ENCODE measurements at places on chromosomes 16 and 17. TPM values are rescaled to one million over a fixed set of nuclear protein-coding genes. Genes with fewer than 3 reads are reported as not detected.

GRCh38 chr17:19449656-19450055 lies 38.6 kb downstream of the RNF112 start:
- no peak for DNase-seq
- H3K27me3 ChIP-seq: no peaks in the 10 kb centered on the region
- H3K36me3 ChIP-seq: no peaks in the 10 kb centered on the region
- H3K4me1 ChIP-seq: peaks cover 8% of the 10 kb centered on the region

HYDIN gene
- total RNA-seq: not detected

GRCh38 chr17:29977836-29978235 lies 36.4 kb downstream of the EFCAB5 start:
- no peaks in the 10 kb centered on the region for H3K27me3 ChIP-seq
- no peak overlapping the region for H3K27ac ChIP-seq
- no peaks in the 10 kb centered on the region for H3K4me1 ChIP-seq
- H3K36me3 ChIP-seq: no peaks in the 10 kb centered on the region

HBQ1 gene
- not detected for total RNA-seq

DNA sequence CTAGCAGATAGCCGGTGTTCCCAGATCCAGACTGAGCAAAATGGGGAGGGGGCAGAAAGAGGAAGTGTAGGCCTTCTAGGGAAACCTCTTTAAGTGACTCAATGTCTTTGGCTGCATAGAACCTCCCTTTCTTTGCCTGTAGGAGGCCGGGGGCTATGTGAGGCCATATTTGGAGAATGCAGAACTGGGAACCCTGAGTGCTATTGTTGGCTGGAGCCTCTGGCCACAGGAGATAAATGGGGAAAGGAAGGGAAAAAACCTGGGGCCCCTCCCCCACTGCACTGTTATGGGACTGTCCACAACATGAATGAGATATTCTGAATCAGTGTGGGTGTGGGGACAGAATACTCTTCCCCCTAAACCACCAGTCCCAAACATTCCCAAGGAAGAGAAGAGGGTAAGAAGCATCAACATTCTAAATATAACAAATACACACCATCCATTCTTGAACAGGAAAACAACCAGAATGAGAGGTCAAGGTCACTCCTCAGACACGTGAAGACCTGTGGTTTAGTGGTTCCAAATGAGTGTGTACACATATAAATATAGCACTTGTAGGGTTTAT lies 2.4 kb downstream of the VPS25 start:
- H3K4me3 ChIP-seq: no peak overlapping the region
- no peak for DNase-seq
- H3K36me3 ChIP-seq: peaks cover 10% of the 10 kb centered on the region
- peaks cover 12% of the 10 kb centered on the region for H3K4me1 ChIP-seq
- H3K27me3 ChIP-seq: no peaks in the 10 kb centered on the region

DNA sequence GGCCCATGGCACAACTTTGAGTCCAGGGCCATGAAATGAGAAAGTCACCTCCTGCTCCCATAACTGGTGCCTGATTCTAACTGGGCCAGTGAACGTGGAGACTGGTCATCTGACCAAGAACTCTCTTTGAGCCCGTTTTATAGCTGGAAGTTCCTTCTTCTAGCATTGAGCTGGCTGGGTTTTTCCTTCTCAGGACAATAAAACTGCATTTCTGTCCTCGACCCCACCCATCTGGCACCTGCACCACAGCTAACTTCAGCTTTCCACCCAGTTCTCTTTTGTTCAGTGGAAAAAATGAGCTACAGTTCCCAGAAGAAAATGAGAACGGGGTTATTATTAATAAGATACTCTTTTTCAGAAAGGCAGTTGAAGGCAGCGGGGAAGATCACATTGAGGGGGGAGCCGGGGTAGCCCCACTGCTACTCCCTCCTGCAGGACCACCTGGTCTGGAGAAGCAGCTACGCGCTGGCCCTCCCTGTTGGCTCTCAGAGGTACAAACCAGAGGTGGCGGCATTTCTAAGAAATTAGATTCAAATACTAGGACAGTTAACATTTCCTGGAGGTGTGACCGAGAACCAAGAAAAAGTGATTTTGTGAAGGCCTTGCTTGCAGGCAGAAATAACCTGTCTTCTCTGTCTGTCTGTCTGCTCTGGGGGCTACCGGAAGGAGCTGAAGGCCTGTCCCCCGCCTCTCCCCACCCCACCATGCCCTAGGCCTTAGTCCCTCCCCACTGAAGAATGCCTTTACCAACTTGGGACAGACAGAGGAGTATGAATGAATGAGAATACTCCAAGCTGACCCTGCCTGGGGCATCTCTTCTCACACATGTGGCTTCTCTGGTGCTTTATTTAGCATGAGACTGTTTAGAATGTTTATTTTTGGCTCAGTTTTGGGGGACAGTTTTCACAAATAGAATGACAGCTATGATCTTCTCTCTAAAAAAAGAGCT lies 123.9 kb downstream of the XYLT1 start:
- H3K27ac ChIP-seq: no peak overlapping the region
- no peaks in the 10 kb centered on the region for H3K27me3 ChIP-seq
- DNase-seq: no peak
- H3K4me1 ChIP-seq: no peaks in the 10 kb centered on the region

DNA sequence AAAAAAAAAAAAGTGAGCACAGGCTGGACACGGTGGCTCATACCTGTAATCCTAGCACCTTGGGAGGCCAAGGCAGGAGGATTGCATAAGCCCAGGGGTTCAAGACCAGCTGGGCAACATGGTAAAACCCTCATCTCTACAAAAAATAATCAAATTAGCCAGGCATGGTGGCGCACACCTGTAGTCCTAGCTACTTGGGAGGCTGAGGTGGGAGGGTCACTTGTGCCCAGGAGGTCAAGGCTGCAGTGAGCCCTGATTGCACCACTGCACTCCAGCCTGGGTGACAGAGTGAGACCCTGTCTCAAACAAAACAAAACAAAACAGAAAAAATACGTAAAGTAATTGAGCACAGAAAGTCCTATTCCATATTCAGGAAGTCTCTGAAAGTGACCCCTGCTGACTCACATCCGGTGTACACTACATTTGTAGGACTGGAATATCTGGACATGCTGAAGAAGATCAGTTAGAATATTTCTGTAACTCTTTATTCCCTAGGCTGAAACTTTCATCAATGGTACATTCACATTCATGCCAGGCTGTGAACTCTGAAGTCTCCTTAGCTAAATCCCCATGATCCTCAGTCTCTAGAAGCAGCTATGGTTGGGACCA lies 66.0 kb upstream of the HAS3 start:
- no peak for DNase-seq
- H3K27ac ChIP-seq: peak overlapping the region; percentile 53
- peaks cover 3% of the 10 kb centered on the region for H3K36me3 ChIP-seq
- H3K4me3 ChIP-seq: no peak overlapping the region
- H3K4me1 ChIP-seq: peaks cover 18% of the 10 kb centered on the region
- no peaks in the 10 kb centered on the region for H3K27me3 ChIP-seq

DNA sequence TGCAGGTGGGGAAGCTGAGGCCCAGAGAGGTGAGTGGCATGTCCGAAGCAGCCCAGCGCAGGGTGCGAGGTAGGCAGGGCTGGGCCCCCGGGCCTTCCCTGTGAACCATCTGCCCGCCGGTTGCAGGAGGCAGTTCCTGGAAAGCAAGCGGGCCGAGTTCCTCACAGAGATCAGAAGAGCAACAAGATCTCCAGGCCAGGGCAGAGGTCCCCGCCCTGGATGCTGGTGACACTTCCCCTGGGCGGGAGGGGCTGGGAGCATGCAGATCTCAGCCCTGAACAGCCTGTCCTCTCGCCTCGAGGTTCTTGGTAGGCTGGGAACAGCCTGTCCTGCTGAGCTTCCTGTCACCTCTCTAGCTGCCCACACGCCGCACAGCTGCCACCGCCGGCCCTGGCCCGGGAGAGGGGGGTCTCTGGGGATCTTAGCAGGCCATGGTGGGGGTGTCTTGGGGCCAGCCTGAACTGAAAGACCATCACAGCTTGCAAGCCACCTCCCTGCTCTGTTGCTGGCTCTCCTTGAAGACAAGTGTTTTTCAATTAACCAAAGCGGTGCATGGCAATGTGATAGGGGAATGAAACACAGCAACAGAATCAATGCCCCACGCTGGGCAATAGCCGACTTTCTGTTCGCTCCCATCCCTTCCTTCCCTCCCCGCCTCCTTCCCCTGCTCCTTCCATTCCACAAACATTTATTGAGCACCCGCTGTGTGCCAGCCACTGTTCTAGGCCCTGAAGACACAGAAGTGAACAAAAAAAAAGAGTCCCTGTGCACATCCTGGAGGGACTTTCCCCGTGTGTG lies 31.7 kb downstream of the SOCS1 start:
- no peak overlapping the region for H3K27ac ChIP-seq
- no peak for DNase-seq
- H3K27me3 ChIP-seq: no peaks in the 10 kb centered on the region
- H3K4me3 ChIP-seq: no peak overlapping the region
- H3K36me3 ChIP-seq: no peaks in the 10 kb centered on the region

CACNA1G gene
- 3.4 TPM for total RNA-seq

TCAP gene
- 1.5 TPM for total RNA-seq

DNA sequence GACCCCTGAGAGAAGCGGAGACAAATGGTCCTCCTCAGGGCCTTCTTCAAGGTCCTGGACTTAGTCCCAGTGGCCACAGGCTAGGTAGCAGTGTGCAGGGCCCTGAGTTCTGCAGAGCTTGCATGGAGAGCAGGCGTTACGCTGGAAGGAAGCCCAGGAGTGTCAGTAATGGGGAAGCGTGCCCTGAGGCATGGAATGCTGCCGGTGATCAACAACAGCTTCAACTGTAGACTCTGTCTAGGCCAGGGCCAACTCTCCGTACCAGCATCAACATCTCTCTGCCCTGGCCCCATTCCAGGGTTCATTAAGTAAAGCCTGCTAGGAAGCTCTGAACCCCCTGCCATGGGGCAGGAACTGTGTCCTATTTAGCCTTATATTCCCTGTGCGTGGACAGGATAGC lies 568 bp upstream of the TNK1 start:
- H3K4me1 ChIP-seq: peaks cover 8% of the 10 kb centered on the region
- H3K27me3 ChIP-seq: no peaks in the 10 kb centered on the region
- no peak for DNase-seq
- peak overlapping the region; percentile 96 for H3K4me3 ChIP-seq
- peak overlapping the region; percentile 53 for H3K27ac ChIP-seq
- peaks cover 9% of the 10 kb centered on the region for H3K36me3 ChIP-seq

GRCh38 chr17:69086641-69087040 lies 25.9 kb upstream of the ABCA9 start:
- H3K36me3 ChIP-seq: no peaks in the 10 kb centered on the region
- H3K27me3 ChIP-seq: no peaks in the 10 kb centered on the region
- H3K4me1 ChIP-seq: no peaks in the 10 kb centered on the region
- DNase-seq: no peak
- H3K4me3 ChIP-seq: no peak overlapping the region

KRTAP2-3 gene
- total RNA-seq: 6.3 TPM
